Activated CD4-positive, alpha-beta T cell treated with anti-CD3 and anti-CD28 coated beads for 24 hours (primary cell): ENCODE measurements at places on chromosomes 6 and 20.

DNA sequence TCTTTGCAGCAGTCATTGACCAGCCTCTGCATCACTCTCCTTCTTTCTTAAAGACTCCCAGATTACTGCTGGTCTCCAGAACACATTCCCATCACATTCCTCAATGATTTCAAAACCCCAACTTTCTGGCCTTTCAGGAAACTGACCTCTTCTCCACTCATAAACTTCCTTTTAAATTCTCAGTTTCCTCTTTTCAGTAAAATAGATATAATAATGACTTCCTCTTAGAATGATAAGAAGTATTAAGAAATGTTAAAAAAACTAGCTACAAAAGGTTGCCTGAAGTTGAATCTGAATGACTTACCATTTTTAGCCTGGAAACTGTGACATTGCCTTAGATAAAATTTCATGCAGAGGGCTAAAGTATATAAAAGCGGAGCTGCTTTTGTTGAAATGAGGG lies 239.3 kb downstream of the OGFRL1 start:
- DNase-seq = no peak

DNA sequence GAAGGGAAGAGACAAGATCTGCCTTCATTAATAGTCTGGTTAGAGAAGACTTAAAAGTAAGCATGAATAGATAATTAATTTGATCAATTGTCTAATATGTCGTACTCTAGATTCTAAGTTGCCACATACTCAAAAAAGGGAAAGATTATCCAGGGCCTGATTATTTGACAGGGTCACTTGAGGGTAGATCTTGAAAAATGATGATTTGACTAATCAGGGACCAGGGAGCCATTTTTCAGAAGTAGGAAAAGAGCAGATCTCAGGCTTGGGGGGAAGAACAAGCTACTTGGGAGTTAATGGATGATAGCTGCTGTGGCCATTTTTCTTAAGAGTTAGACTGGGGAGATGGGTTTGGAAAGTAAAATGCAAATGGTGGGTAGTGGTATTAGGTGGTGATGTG lies 21.0 kb downstream of the ABCF1 start:
- no peak for DNase-seq

DNA sequence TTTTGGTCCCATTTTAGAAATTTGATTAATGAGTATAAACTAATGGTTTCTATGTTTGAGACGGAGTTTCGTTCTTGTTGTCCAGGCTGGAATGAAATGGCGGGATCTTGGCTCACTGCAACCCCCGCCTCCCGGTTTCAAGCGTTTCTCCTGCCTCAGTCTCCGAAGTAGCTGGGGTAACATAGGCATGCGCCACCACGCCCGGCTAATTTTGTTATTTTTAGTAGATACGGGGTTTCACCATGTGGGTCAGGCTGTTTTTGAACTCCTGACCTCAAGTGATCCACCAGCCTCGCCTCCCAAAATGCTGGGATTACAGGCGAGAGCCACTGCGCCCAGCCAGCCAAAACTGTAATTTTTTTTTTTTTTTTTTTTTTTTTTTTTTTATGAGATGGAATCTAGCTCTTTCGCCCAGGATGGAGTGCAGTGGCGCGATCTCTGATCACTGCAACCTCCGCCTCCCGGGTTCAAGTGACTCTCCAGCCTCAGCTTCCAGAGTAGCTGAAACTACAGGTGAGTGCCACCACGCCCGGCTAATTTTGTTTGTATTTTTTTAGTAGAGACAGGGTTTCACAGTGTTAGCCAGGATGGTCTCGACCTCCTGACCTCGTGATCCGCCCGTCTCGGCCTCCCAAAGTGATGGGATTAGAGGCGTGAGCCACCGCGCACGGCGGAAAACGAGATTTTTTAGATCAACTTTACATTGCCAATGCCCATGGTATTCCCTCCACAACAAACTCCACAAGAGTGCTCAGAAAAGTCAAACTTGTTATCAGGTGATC lies 127.8 kb downstream of the HFE start:
- DNase-seq = no peak

DNA sequence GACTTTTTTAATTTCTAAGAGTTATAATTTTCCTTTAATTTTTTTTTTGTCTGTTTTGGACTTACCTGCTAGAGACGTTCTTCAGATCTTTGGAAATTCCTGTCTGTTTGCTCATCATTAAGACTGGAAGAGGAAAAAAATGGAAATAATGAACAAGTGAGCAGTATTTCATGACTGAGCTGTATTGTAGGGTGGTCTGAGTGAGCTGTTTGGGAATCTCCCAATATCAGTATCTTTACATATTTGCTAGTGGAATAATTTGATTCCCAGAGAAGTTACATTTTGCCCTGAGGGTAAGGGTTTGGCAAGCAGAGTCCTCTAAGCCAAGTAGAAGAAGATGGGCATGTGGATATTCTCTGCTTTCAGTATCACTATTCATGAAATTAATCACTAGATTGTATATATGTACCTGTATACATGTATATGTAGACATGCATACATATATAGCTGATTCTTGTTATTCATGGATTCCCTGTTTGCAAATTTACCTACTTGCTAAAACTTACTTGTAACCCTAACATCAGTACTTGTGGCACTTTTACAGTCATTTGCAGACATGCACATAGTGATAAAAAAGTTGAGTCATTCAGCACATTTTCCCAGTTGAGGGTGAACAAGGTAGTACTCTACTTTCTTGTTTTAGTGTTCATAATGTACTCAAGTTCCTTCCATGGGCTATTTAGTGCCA lies 13.5 kb downstream of the ZC2HC1B start:
- DNase-seq = no peak

- no peak for DNase-seq
Observed at GRCh38 chr6:21149470-21149869, 444.1 kb upstream of the SOX4 start.

GRCh38 chr20:41045671-41046070 lies 17.0 kb downstream of the TOP1 start:
- no peak for DNase-seq

GRCh38 chr6:84568971-84569370 lies 195.4 kb downstream of the TBX18 start:
- no peak for DNase-seq

DNA sequence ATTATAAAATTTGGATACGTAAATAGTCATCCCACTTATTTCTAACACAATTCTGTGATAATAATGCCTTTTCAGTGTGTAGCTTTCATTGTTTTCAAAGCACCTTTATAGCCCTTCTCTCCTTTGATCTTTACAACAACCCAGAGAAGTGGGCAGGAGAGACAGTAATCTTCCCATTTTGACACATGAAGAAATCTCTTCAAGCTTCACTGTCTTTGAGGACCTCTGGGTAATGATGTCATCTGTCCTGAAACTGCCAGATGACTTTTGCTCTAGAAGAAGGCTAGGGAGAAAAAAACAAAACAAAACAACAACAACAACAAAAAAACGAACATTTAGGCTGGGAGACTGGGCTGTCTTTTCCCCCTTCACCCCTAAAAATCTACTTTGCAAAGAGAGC lies 203.0 kb downstream of the KCNQ5 start:
- DNase-seq = no peak

DNA sequence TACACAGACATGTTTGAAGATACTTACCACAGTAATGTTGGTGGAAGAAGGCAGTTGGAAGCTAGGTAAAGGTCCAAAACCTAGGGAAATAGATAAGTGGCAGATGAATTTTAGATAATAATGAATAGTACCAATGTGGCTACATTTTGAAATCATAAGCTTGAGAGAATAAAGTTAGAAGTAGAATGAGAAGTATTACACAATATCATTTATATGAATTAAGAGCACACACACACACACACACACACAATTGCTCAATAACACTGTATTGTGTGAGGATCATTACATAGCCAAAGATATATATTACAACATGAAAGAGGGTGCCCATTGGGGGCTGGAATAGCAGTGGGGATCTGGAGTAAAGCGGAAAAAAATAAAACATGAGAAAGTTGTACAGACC lies 149.0 kb upstream of the EYA4 start:
- DNase-seq = no peak

GRCh38 chr20:58950603-58951002 lies 30.5 kb upstream of the NELFCD start:
- DNase-seq = no peak

GRCh38 chr20:43920797-43921196 lies 6.1 kb downstream of the TOX2 start:
- no peak for DNase-seq

DNA sequence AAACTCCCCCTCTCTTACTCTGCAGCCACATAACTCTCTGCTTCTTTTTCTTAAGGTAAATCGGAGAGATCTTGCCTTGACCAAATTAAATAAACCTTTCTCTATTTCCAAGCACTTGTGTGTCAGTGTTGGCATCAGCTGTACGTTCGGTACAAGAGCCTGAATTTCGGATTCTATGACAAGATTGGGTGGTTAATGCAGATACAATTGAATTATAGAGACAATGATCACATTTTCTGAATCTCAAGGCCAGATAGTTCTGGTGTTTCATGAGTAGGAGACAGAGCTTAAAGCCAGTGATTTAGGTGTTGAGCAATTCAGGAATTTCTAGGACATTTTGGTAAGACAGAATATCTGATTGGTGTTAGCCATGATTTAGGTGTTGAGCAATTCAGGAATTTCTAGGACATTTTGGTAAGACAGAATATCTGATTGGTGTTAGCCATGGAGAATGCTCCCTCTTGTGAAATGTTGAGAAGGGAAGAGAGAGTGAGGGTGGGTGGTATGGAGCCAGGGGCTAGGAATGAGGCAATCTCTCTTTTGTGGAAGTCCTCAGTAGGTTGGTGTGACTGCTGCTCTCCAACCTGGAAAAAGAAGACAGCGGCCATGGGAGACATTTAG lies 5.1 kb downstream of the SPINT3 start:
- DNase-seq = no peak

GRCh38 chr20:38893565-38894090 lies 32.6 kb upstream of the FAM83D start:
- DNase-seq = peak; percentile 75

DNA sequence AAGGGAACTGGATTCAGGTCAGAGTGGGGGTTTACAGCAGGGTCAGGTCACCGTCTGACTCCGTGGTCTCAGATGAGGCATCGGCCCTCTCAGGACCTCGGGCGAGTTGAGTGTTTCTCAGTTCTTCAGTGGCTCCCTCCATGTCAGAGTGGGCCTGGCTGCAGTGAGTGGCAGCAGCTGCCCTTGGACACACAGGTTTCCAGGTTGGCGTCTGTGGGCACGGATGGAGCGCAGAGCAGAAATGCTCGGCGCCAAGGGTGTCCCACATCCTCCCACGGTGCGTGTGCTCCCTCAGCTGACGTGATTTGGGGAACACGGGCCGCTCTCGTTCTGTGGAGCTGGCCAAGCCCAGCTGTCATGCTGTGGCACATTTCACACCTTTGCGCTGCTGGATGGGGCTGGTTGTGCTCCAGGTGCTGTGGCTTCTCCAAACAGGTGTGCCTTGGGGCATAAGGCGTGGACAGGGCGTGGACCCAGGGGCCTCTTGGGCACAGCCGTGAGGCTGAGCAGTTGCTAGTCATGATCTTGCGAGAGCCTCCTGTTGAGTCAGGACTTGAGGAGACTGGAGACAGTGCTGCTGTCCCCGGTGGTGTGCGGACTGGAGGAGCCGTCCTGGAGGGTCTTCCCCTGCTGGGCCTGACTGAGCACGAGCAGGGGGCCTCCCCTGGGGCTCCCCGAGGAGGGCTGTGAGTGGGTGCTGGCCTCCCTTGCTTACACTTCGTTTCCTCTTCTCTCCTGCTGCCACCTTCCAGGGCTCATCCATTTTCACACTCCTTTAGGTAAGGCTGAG lies 9.5 kb upstream of the DNAJC5 start:
- no peak for DNase-seq

- no peak for DNase-seq
Observed at GRCh38 chr6:1970151-1970561, 275.2 kb downstream of the GMDS start.

DNA sequence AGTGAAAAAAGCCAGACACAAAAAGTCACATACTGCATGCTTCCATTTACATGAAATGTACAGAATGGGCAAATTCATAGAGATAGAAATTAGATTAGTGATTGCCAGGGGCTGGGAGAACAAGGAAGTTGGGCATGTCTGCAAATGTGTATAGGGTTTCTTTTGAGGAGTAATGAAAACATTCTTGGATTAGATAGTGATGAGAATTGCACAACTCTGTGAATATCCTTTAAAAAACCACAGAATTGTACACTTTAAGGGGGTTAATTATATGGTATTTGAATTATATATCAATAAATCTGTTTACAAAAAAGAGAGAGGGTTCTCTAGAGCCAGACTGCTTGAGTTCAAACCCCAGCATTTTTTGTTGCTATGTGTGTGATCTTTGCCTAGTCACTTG lies 188.1 kb downstream of the CDC5L start:
- DNase-seq = no peak

DNA sequence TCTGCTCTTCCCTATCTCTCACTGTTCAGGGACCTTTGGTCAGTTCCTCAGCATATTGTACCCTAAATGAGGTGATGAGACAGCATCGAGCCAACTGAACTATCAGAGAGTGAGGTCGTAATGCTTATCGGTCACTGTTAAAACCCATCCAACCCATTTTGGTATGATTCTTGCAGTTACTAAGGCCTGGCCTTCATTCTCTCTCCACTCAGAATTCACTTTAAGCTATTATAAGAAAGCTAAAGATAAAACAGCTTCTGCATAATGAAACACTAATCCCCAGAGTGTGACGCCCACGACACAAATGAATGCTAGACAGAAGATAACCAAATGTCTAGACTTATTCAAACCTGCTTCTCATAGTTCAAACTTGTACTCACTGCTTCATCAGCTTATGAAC lies 175.8 kb downstream of the GMPR start:
- no peak for DNase-seq

DNA sequence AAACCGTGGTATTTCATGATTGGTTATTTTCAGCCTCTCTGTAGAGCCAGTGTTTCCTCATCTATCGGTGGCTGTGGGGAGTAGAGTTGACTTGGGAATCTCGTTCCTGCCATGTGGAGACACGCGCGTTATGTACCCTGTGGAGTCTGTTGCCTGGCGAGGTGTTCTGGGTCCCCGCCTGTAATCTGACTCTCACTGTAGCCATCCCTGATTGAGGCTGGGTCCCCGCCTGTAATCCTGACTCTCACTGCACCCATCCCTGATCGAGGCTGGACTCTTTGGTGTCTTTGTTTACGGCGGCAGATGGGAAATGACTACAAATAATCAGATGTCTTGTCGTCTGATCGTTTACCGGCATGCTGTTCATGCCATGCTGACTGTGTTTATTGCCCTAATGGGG lies 153.9 kb downstream of the DTNBP1 start:
- no peak for DNase-seq

DNA sequence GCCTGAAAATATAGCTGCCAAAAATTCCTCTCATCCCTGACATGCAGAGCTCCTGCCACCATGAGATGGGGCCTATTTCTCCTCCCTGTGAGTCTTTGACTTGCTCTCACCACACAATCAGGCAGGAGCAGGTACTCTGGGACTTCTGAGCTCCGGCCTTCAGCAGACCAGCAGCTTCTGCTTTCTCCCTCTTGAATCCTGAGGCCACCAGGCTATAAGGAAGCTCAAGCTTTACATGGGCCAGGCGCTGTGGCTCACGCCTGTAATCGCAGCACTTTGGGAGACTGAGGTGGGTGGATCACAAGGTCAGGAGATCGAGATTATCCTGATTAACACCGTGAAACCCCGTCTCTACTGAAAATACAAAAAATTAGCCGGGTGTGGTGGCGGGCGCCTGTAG lies 238.7 kb upstream of the RREB1 start:
- no peak for DNase-seq
